ENCODE measurements at places on chromosomes 6 and 20.
A peak's percentile ranks its signal among the peaks of the same experiment; 100 is the strongest.

DNA sequence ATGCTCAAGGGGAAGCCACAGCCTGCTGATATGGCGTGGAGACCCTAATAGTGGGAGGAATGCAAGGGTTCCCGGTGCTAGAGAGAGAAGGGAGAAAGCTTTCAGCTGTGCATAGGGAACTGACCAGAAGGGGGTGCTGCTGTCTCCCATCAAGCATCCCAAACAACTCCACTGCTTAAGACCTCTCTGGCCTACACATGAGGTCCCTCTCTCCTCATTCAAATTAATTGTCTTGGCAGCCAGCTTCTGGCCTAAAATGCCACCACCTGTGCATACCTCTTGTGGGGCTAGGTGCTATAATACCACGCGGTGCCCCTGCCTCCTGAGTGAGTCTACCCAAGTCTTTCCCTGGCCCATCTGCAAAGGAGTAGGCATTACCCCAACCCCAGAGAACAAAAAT is 14.5 kb downstream of the ADISSP start:
- peaks cover 2% of the 10 kb centered on the region for H3K36me3 ChIP-seq
- no peaks in the 10 kb centered on the region for H3K4me1 ChIP-seq
- no peak overlapping the region for H3K4me3 ChIP-seq
- peaks cover 10% of the 10 kb centered on the region for H3K27me3 ChIP-seq

GRCh38 chr6:166365221-166365620 is 17.5 kb downstream of the MPC1 start:
- peak overlapping the region; percentile 85 for H3K4me3 ChIP-seq
- no peaks in the 10 kb centered on the region for H3K36me3 ChIP-seq
- peak overlapping the region; percentile 81 for H3K27ac ChIP-seq
- peaks cover 27% of the 10 kb centered on the region for H3K4me1 ChIP-seq

- no peaks in the 10 kb centered on the region for H3K36me3 ChIP-seq
- H3K4me1 ChIP-seq, result peaks cover 9% of the 10 kb centered on the region
- H3K27me3 ChIP-seq, result no peaks in the 10 kb centered on the region
- no peak overlapping the region for H3K27ac ChIP-seq
- no peak overlapping the region for H3K4me3 ChIP-seq
- no peak for DNase-seq
These were observed 189.3 kb downstream of the TSHZ2 start for GRCh38 chr20:53161473-53161872.

DNA sequence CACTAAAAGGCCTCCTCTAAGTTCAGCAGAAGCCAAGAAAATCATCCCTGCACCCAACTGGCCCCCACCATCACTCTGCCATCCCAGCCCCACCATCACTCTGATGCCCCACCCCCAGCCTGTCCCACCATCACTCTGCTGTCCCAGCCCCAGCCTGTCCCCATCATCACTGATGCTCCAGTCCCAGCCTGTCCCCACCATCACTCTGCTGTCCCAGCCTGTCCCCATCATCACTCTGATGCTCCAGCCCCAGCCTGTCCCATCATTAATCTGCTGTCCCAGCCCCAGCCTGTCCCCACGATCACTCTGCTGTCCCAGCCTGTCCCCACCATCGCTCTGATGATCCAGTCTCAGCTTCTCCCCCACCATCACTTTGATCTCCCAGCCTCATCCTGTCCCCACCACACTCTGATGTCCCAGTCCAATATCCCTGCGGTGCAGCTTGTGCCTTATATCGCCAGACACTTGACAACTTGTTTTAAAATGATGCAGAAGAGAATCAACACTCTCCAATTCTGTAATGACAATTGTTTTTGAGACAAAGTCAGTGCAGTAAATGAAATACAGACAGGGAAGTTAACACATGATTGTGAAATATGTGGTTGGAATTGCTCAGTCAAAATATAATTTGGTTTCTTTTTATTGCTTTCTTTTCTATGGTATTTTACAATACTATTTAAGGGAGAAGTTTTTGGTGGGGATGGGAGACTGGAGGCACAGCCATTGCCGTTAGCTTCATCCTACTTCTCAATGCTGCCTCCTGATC is 100.8 kb downstream of the TNFAIP3 start:
- H3K36me3 ChIP-seq, result no peaks in the 10 kb centered on the region
- no peak overlapping the region for H3K4me3 ChIP-seq
- H3K4me1 ChIP-seq, result no peaks in the 10 kb centered on the region
- H3K27ac ChIP-seq, result no peak overlapping the region
- DNase-seq, result no peak
- peaks cover 2% of the 10 kb centered on the region for H3K27me3 ChIP-seq

GRCh38 chr20:16100111-16100510 is 473.1 kb downstream of the KIF16B start:
- peaks cover 6% of the 10 kb centered on the region for H3K4me1 ChIP-seq
- peaks cover under 1% of the 10 kb centered on the region for H3K27me3 ChIP-seq
- no peaks in the 10 kb centered on the region for H3K36me3 ChIP-seq
- no peak overlapping the region for H3K4me3 ChIP-seq
- no peak overlapping the region for H3K27ac ChIP-seq

- peak overlapping the region; percentile 92 for H3K4me3 ChIP-seq
- peaks cover 23% of the 10 kb centered on the region for H3K4me1 ChIP-seq
- DNase-seq, result no peak
- peaks cover 12% of the 10 kb centered on the region for H3K27me3 ChIP-seq
- H3K27ac ChIP-seq, result peak overlapping the region; percentile 82
These were observed 712 bp downstream of the RXRB start for GRCh38 chr6:33199687-33200218.

DNA sequence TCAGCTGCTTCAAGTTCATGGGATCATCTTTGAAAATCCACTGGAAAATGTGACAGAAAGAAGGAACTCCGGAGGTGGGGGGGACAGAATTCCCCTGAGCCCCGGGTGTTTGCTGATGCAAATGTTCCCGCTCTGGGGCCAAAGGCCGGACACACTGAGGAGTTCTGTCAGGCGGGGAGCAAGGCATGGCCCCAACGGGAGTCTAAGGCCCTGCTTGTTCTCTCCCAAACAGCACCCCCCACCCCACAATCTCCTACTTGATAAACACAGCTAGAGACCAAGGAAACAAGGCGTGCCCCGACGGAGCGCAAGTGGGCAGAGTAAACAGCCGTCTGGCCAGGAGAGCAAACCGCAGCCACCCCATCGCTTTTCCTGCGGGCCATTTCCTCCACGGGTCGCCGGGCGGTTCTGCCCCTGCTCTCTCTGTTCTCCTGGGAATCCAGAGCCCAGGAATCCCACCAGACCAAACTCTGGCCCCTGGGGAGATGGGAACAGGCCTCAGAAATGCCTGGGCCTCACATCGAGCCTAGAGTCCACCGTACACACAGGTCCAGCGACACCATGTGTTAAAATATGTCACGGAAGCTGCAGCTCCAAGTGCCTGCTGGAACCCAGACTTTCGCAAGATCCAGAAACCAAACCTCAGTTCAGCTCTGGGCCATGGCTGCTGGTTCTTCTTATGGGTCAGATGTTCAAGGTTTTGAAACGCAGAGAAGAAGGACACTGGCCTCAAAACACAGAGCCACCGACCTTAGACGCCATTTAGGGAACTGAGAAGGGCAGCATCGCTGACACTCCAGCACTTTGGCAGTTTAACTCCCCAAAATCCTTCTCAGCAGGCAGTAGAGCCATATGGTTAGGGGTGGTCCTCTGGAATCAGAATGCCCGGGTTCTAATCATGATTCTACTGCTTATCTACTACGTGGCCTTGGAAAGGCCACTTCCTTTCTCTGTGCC is 104.2 kb downstream of the PREX1 start:
- DNase-seq, result no peak
- peaks cover 44% of the 10 kb centered on the region for H3K4me1 ChIP-seq
- H3K27ac ChIP-seq, result no peak overlapping the region
- peaks cover 18% of the 10 kb centered on the region for H3K36me3 ChIP-seq
- peaks cover 28% of the 10 kb centered on the region for H3K27me3 ChIP-seq

- H3K4me1 ChIP-seq, result peaks cover 16% of the 10 kb centered on the region
- no peaks in the 10 kb centered on the region for H3K36me3 ChIP-seq
- H3K27me3 ChIP-seq, result no peaks in the 10 kb centered on the region
- no peak overlapping the region for H3K27ac ChIP-seq
These were observed 29.0 kb downstream of the MAP3K5 start for GRCh38 chr6:136763255-136763654.

DNA sequence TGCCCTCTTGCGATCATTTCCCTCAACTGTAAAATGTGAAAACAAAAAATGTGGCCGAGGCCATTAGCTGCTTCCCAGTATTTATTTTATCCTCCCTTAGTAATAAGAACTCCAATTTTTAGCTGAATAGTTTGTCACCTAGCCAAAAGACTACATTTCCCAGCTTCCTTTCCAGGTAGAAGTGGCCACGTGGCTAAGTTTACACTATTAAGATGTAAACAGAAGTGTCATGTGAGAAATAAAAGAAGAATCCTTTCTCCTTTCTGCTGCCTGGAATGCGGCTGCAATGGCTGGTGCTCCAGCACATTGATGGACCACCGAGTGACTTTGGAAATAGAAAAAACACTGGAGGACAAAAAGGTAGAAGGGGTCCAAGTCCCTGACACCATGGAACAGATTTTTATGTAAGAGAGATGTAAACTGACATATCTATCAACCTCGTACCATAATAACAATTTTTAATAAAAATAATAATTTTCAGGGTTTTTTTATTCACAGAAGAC is 268.8 kb downstream of the PKHD1 start:
- H3K4me3 ChIP-seq, result no peak overlapping the region
- no peaks in the 10 kb centered on the region for H3K36me3 ChIP-seq
- H3K4me1 ChIP-seq, result no peaks in the 10 kb centered on the region
- H3K27ac ChIP-seq, result no peak overlapping the region
- H3K27me3 ChIP-seq, result no peaks in the 10 kb centered on the region
- no peak for DNase-seq

- H3K36me3 ChIP-seq, result no peaks in the 10 kb centered on the region
- H3K4me1 ChIP-seq, result peaks cover 39% of the 10 kb centered on the region
- no peak for DNase-seq
- peaks cover 5% of the 10 kb centered on the region for H3K27me3 ChIP-seq
- H3K27ac ChIP-seq, result peak overlapping the region; percentile 72
- peak overlapping the region; percentile 59 for H3K4me3 ChIP-seq
These were observed 37.4 kb upstream of the AFDN start for GRCh38 chr6:167789358-167789757.

GRCh38 chr6:125050663-125051318 is 88.6 kb downstream of the RNF217 start:
- no peaks in the 10 kb centered on the region for H3K36me3 ChIP-seq
- no peak for DNase-seq
- no peaks in the 10 kb centered on the region for H3K27me3 ChIP-seq
- peaks cover 2% of the 10 kb centered on the region for H3K4me1 ChIP-seq
- H3K4me3 ChIP-seq, result no peak overlapping the region

GRCh38 chr20:1298888-1299511 is 29.9 kb downstream of the SDCBP2 start:
- H3K27ac ChIP-seq, result no peak overlapping the region
- H3K4me3 ChIP-seq, result no peak overlapping the region
- peaks cover 3% of the 10 kb centered on the region for H3K36me3 ChIP-seq
- peaks cover 7% of the 10 kb centered on the region for H3K27me3 ChIP-seq
- DNase-seq, result no peak

DNA sequence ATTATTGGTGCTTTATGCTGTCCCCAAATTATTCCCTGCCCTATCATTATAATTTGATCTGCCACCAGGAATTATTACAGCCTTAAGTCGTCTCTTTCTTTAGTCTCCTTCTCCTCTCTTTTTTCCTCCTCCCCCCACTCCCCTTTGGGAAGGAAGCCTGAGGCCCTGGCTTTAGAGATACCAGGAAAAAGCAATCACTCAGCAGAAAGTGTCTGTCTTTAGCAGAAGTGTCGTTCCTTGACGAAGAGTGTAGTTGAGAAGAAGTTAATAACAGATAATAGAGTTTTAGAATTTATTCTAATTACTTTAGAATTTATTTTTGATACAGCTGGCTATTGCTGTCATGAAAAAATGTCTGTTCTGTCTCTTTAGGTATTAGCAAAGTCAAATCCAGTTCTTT is 16.5 kb downstream of the LIN28B start:
- H3K36me3 ChIP-seq, result no peaks in the 10 kb centered on the region
- H3K27me3 ChIP-seq, result no peaks in the 10 kb centered on the region
- H3K27ac ChIP-seq, result no peak overlapping the region
- no peak overlapping the region for H3K4me3 ChIP-seq
- no peak for DNase-seq

DNA sequence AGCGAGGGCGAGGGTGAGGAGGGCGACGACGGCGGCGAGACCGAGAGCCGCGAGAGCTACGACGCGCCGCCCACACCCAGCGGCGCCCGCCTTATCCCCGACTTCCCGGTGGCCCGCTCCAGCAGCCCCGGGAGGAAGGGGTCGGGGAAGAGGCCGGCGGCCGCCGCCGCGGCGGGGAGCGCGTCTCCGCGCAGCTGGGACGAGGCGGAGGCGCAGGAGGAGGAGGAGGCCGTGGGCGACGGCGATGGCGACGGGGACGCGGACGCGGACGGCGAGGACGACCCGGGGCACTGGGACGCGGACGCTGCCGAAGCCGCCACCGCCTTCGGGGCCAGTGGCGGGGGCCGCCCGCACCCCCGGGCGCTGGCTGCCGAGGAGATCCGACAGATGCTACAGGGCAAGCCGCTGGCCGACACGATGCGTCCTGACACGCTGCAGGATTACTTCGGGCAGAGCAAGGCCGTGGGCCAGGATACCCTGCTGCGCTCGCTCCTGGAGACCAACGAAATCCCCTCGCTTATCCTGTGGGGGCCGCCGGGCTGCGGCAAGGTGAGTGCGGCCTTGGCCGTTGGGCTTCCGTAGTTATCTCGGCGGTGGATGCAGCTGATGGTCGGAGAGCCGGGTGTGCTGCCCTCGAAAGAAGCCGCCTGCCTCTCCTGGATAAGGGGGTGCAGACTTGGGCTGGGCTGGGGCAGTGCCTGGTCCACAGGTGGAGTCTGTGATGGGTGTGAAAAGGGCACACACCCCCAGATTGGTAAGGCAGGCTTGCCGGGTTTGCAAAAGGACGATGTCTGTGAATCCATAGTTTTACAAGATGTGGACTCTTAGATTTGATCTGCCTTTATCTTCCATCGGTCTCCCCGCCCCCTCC is 938 bp downstream of the WRNIP1 start:
- H3K27ac ChIP-seq, result peak overlapping the region; percentile 94
- H3K4me3 ChIP-seq, result peak overlapping the region; percentile 95

- no peak overlapping the region for H3K4me3 ChIP-seq
- H3K4me1 ChIP-seq, result peaks cover 9% of the 10 kb centered on the region
- no peak for DNase-seq
These were observed 124.4 kb downstream of the CDK19 start for GRCh38 chr6:110690916-110691315.

GRCh38 chr20:59352541-59352940 is 52.1 kb downstream of the EDN3 start:
- H3K27me3 ChIP-seq, result no peaks in the 10 kb centered on the region
- H3K4me3 ChIP-seq, result no peak overlapping the region
- no peaks in the 10 kb centered on the region for H3K4me1 ChIP-seq
- DNase-seq, result no peak

GRCh38 chr6:17469006-17469832 is 75.8 kb downstream of the CAP2 start:
- no peak overlapping the region for H3K4me3 ChIP-seq
- no peak for DNase-seq
- H3K4me1 ChIP-seq, result peaks cover 3% of the 10 kb centered on the region
- peaks cover 2% of the 10 kb centered on the region for H3K27me3 ChIP-seq

- H3K27me3 ChIP-seq, result peaks cover 5% of the 10 kb centered on the region
- DNase-seq, result no peak
These were observed 47.1 kb downstream of the SNAI1 start for GRCh38 chr20:50029697-50030461.
